ENCODE measurements at places on chromosomes 16 and 17.

DNA sequence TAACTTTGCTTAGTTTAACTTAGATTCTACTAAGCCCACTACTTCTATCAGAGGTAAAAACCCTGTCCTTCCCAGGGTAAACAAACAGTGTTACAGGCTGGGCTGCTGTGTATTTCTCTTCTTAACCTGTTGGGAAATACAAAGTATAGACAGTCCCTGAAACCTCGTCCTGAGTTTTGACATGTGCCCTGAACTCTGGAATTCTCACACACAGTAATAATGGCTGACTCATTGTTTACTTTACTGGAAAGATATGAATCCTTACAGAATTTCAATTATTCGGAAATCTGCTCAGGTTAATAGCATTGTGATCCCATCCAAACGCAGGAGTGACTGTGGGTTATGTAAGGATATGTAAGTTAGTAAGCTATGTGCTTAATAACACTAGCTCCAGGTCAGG, 199.1 kb downstream of the TMEM114 start:
- DNase-seq = no peak

- DNase-seq = no peak
Measured at GRCh38 chr16:74143171-74143570, 153.4 kb upstream of the PSMD7 start.

DNA sequence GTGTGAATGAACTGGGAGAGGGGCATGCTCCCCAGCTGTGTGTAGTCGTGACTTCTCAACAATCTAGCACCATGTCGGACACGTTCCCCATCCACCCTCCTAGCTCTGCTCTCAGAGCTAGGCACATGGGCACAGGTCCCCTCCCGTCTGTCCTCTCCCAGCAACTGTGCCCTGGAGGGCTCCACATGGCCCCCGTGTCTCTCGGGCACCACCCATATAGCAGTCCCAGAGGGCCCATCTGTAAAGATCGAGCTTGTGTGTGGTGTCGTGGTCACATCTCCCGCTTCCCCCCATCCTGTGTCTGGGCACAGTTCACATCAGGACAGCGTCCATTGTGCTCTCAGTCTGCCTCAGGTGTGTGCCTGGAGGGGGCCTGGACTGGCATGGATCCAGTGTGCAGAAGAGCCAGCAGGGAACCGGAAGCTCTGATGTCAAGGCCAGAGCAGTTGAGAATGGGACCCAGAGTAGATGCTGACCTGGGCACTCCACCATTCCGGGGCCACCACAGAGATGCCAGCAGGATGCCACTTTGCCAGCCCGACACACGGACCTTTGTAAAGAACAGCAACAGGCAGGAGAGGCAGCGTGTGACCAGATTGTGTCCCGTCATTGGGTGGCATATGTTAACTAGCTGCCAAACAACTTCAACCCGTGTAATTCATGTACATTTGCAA, 55.7 kb downstream of the MARF1 start:
- DNase-seq = no peak

GRCh38 chr16:1640261-1640941, 28.2 kb downstream of the CRAMP1 start:
- DNase-seq = no peak

GRCh38 chr17:82574041-82574440, 54.5 kb downstream of the FOXK2 start:
- DNase-seq = no peak

- DNase-seq = no peak
Measured at GRCh38 chr17:72576289-72576759, 455.5 kb downstream of the SOX9 start.

GRCh38 chr16:15513156-15513555, 78.8 kb downstream of the BMERB1 start:
- no peak for DNase-seq

GRCh38 chr16:69345923-69346322, 5.7 kb downstream of the TMED6 start:
- DNase-seq = no peak

DNA sequence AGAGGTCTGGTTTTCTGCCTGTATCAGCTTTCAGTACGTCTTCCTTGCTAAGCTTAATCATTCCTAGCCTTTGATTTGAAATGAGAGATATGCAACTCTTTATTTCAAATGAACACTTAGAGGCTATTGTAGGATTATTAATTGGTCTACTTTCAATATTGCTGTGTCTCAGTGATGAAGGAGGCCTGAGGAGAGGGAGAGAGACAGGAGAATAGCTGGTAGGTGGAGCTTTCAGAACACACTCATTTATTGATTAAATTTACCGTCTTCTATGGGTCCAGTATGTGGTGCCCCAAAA, 187.0 kb downstream of the BCAS3 start:
- DNase-seq = no peak

DNA sequence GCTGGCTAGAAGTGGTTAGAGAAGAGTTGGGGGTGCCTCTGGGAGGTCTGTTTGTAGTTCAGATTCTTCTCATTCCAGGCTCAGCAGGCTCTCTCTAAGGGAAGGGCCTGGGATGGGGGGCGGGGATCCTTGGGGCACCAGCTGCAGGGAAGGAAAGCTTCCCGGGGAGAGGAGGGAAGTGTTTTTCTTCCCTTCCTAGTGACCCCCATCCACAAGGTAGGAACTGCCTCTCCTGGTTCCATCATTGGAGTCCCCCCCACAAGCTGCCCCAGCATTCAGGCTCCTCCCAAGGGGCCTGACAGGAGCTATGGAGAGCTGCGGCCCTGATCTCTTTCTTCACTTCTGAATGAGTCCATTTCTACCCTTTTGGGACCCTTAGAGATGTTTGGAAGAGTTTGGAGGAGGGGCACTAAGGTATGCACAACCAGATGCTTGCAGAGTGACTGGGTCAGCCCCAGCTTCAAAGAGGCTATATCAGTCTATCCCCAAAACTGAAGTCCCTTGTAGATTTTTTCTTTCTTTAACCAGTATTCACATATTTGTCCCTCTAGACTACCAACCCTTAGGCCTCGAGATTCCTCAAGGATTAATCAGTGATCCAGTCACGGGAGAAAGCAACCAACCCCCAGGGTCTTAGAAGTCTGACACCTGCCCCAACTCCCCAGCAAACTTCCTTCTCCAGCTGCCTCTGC, 13.9 kb upstream of the FZD2 start:
- DNase-seq = no peak

GRCh38 chr16:69725480-69726312, 664 bp downstream of the NQO1 start:
- no peak for DNase-seq

DNA sequence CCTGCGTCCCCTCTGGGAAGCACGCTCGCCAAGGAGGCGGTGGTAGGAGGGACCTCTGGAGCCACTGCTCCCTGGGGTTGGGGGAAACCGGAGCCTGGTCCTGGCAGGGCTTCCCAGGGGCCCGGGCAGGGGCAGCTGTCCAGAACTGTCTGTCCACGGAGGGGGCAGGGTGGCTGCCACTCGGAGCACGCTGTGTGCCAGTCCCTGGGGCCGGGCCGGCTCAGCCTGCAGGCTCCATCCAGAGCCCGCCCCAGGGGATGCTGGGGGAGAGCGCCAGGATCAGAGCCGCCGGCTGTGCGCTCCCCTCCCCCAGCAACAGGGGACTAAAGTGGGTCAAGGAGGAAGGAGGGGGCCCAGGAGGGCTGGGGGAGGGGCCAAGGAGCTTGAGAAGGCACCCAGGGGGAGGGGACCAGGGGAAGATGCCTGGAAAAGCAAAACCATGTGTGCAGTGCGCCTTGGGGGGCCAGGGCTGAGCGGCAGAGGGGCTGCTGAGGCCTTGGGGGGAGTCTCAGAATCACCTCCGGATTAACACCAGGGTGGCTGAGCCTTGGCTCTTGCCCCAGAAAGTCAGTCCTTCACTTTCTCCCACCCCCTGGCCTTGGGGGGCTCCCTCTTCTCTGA, 21.3 kb downstream of the ZNF423 start:
- no peak for DNase-seq

DNA sequence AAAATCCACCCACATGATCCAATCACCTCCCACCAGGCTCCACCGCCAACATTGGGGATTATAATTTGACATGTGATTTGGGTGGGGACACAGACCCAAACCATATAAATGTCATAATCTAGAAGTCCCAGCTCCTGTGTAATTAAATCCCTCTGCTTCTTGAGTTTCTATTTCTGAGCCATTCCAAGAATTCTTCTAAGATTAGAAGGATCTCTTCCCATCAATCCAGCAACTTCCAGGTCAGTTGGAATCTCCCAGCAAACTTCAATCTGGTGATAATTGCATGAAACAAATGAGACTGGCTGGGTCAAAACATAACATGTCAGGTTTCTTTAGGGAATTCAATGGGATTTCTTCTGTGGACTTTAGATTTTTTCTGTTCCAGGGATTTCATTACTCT, 127.8 kb upstream of the CDH5 start:
- no peak for DNase-seq

DNA sequence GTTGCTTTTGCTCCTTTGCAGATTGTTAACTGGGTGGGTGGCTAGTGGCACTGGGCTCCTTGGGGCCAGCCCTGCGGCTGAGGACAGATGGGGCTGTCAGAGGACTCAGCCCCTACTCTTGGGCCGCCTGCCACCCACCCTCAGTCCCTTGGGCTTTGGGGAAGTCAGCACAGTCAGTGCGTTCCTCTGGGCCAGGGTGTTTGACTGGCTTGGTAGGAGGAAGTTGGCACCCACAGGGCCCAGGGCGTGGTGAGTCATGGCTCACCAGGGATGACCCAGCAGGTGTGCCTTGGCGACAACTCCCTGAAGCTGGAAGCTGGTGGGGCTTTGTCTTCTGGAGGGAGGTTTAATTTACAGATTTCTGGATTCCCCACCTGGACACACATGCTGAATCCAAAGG, 32.4 kb downstream of the HAPSTR1 start:
- DNase-seq = no peak

- no peak for DNase-seq
Measured at GRCh38 chr16:77409311-77409710, 25.5 kb downstream of the ADAMTS18 start.

GRCh38 chr17:47423406-47424295, 99.9 kb downstream of the EFCAB13 start:
- no peak for DNase-seq

DNA sequence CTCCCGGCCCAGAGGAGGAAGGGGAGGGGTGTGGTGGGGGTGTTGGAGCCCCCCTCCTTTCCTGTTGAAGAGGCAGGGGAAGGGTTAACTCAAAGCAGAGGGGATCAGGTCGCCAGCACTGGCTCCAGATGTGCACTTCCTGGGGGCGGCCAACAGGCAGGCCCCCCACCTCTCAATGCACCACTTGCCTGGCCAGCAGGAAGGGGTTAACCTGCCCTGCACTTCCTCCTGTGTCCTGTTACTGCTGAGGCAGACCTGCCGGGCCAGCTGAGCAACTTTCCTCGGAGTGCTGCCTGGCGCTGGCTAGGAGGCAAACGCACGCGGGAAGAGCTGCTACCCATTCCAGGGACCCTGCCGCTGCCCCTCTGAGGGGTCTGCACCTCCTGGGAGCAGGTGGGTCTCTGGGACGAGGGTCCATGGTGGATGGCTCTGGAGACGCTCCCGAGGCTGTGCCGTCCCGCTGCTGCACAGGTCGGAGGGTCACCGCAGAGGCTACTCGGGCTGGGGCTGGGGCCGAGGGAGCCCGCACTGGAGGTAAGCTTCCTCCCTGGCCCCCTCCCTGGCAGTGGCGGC, at the start of gene EPN3:
Gene EPN3 (plus strand): TSS at position 284 of the 573 bp plus-strand sequence. CDS start 3,822 bp downstream, outside the sequence.
- no peak for DNase-seq

- DNase-seq = no peak
Measured at GRCh38 chr17:63949576-63950250, 17.6 kb upstream of the CD79B start.

- DNase-seq = no peak
Measured at GRCh38 chr17:49926886-49927285, 42.1 kb upstream of the DLX4 start.

- no peak for DNase-seq
Measured at GRCh38 chr16:73172241-73172972, 124.5 kb upstream of the ZFHX3 start.

DNA sequence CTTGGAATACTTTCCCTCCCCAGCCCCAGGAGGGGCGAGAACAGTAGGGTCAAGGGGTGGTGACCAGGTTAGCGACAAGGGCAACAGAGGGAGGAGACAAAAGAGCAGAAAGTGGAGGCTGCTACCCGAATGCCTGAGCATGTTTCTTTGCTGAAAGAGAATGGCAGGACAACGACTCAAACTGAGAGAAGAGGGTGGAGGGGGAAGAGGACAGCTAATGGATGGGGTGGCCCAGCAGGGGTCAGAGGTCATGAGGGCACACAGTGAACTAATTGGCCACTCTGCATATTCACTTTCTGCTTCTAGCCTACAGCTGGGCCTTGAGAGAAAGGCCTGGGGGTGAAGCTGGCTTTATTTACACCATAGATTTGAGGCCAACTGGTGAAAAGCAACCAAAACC, 19.1 kb upstream of the DDX52 start:
- DNase-seq = no peak

DNA sequence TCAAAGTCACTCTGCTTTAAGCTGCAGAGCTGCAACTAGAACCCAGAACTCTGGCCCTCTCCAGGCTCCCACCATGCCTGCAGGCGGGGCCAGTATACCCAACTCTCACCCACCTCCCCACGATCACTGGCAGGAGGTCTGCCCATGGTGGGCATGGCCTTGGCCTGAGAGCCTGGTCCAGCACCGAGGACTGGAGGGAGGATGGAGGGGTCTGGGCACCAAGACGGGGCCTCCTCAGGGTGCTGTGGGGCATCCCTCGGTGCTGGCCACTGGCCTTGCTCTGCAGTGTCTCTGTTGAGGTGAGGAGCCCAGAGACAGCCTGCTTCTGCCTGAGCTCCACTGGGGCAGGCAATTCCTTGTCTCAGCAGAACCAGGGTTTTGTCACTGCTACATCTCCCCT, 1.5 kb upstream of the KRT16 start:
- no peak for DNase-seq

DNA sequence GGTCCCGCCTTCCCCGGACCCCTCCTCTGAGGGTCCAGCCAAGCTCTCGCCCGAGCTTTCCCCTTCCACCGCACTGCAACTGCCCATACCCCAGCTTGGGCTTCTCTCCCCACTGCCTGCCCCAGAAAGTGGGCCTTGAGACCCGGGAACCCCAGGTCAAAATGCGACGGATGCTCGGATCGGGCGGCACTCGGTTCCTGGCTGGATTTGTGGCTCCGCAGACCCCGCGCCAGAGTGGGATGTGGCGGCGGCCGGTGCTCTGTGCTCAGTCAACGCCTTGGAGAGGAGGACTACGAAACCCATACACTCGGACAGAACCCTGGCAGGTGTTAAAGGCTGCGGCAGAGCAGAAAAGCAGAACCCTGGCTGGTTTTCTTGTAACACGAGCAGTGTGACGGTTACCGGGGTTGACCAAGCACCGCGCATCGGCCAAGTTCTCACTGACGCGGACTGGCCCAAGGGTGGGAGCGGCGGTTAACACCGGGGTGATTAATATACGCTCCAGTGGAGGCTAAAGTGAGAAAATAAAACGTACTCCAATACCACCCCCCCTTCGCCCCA, 885 bp upstream of the SLFN13 start:
- DNase-seq = no peak

Data from activated CD4-positive, CD25-positive, alpha-beta regulatory T cell treated with anti-CD3 and anti-CD28 coated beads, Interleukin-2, amount 50 U/mL, for 72 hours (primary cell).